ENCODE measurements at places on chromosomes 2 and 18.

GRCh38 chr2:72722492-72723070 lies 103.3 kb downstream of the EXOC6B start:
- DNase-seq = no peak

DNA sequence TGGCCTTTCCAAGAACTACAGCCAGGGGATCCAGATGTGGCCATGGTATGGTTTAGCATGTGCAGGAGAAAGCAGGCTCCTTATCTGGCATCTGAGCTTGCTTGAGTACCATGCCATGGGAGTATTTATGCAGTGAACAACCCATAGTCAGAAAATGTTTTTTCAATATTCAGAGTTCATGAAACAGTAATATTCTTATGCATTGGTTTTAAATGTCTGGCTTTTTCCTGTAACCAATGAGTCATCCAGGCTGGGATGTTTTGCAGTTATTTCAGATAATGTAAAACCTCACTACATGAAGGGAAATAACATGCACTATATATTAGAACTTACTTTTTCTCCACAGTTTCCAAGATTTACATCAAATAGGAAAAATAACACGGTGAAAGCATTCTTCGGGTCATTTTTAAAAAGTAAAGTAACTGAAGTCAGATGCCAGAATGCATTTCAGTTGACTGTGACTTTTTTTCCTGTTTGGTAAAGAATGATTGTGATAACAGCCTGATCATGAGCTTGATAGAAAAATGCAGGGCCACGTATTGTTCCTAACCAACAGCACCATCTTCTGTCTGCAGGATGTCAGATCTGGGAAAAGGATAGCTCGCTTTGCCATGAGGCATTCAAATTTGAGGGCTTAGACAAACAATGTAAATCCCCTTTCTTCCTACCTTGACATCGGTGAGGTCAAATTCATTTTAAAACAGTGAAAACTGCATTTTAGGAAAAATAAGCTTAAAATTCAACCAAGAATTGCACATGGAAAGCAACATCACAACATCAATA lies 152.8 kb downstream of the DSC3 start:
- no peak for DNase-seq

DNA sequence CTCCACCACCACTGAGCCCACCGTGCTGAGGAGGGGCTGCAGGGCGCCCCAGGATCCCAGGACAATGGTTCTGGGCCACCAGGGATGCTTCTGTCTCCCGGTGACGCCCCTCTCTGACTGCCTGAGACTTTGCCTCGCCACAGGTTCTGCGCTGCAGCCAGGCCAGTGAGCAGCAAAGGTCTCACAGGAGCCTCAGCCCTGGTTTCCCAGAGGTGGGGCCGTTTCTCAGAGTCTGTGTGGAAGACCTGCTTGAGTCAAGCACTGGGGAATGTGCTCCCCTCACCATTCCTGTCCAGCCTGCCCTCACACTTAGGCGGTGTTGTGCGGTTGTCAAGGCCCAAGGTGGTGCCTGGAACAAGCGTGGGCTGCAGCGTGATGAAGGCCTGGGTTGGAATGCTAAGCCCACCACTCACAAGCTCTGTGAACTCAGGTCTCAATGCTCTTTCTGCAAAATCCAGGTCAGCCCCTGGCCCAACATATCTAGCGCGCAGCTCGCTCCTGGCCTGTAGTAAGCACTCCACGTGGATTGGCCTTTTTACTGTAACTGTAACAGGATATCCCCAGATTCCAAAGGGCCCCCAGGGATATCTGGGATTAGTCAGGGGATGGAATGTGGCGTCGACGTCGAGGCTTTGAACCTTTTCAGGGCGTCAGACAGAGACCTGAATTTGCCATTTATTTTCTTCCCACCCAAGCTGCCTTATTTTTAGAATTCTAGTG lies 47.6 kb downstream of the PLB1 start:
- DNase-seq = peak; percentile 66

- DNase-seq = no peak
These were observed 56.3 kb downstream of the SH3RF3 start for GRCh38 chr2:109185338-109185737.

DNA sequence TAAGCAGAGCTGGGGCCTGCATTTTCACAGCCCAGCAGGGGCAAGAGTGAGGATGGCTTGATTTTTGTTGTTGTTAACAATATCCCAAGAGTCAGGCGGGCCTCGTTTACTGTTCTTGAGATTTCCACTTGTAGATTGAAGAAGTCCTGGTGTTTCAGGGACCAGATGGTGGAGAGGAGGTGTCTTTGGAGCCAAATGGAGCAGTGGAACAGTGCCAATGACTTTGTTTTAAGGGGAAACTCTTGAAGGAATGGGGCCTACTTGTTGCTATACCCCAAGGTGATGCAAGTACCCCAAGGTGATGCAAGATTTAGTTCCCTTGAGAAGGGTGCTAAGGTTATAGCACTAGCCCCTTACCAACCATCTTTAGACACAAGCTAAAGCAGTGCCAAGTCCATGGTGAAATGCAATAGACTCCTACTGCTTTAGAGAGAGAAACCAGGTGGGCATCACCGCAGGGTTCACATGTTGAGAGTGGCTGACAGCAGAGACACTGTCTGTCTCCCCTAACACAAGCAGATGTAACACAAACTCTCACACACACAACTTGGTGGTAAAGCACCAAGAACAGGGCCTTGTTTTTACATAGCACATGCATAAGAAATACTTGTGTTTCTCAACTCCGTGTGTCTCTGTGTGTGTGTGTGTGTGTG lies 44.0 kb downstream of the HK2 start:
- DNase-seq = no peak

- DNase-seq = no peak
These were observed 451.0 kb upstream of the SALL3 start for GRCh38 chr18:78528411-78529258.

DNA sequence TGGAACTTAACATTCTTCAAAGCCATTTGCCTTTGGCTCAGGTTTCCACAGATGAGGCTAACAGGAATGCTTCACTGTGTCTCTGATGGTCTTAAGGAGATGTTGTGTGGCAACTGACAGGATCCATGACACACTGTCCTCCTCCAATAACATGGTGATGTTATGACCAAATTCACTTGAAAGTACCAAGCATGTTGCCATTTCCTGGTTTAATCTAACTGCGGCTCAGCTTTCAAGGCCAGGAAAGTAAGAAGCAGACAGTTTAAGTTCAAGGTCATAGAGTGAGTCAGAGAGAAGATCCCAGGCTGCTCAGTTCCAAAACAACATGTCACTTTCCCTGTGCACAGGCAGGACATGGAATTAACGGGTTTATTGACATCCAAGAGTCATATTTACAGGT lies 513.6 kb downstream of the STK39 start:
- DNase-seq = no peak

DNA sequence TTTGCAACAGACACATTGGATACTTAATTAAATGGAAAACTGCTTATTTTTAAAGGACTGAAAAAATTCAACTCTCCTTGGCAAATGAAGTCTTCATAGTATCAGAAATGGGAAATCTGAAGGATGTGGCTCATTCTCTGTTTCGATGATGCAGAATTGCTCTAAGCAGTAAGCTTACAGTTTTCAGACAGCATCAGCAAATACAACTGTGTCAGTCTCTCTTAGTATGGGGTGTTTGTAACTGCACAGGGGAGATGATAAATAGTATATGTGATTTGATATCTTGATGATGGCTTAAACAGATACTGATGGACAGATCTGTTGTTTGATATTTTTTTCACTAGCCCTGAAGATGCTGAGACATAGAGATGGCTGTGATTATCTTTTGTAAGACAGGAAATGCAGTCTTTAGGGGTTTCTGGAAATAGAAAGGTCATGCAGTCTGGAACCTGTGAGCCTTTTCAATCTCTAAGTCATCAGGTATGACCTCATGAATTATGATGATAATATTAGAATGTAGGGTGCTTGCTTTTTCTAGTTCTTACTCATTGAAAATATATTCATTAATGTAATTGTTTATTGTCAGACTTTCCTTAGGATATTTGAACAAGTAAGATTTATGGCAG lies 84.2 kb downstream of the SLC4A10 start:
- no peak for DNase-seq

DNA sequence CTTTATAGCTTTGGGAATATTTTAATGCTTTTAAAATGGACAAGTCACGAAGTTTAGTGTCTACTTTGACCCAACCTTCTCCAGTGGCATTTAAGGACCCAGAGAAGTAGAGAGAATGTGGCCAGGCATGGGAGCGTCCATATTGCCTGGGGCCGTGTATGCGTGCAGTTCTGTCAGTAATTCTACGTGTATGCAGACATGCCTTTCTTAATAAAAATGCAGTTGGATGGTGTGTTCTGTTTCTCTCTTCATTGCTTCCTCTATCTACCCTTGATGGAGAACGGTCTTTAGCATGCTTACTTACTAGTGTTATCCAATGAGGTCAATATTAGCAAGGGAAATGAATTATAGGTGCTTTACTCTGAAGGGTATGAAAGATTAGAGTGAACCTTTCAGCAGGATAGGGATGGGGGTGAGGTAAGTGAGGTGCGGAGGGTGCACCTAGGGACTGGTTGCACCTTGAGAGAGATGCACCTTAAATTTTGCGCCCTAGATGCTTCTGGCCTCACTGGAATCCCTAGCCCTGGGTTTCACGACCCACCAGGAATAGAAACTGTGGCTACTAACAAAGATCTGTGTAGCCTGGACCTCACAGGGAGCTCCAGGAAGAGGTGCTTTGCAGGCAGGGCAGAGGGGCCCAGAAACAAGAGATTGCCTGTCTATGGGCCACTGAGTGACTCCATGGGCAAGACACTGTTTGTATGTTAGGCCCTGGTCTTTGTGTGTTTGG lies 194.3 kb downstream of the MYCN start:
- no peak for DNase-seq

DNA sequence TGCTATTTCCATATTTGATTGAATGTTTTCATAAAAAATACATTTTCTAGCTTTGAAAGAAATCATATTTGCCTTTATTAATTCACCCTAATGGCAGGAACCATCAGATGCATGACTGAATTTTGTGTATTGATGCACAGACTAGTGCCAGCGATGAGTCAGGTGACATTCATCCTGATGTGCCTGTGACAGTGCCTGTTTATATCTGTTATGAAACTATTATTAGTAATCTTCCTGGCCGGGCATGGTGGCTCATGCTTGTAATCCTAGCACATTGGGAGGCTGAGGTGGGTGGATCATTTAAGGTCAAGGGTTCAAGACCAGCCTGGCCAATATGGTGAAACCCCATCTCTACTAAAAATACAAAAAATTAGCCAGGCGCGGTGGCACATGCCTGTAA lies 170.0 kb downstream of the TSN start:
- no peak for DNase-seq

DNA sequence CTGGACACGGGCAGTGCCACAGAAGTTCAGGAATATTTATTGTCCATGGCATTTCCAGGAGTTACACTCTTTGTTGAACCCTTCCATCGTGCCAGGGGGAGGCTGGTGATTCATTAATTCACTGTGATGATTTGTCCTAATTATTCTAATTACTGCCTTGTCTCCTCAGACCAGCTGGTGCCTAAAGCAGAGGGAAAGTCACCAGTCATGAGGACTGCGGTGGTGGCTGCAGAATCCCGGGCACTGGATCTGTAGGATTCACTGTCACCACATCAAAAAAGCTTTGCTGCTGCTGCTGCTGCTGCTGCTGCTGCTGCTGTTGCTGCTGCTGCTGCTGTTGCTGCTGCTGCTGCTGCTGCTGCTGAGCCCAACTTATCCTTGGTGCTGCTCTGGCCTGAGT lies 908.2 kb downstream of the TSN start:
- no peak for DNase-seq

GRCh38 chr18:55778788-55779690 lies 191.0 kb upstream of the TCF4 start:
- DNase-seq = no peak

GRCh38 chr2:151007365-151007764 lies 254.3 kb downstream of the RBM43 start:
- peak; percentile 56 for DNase-seq

Data from right forelimb (tissue), 1 donor.